ENCODE measurements at places on chromosomes 2 and 18.

GRCh38 chr2:111160758-111161157, 40.0 kb downstream of the BCL2L11 start:
- no peak for DNase-seq

DNA sequence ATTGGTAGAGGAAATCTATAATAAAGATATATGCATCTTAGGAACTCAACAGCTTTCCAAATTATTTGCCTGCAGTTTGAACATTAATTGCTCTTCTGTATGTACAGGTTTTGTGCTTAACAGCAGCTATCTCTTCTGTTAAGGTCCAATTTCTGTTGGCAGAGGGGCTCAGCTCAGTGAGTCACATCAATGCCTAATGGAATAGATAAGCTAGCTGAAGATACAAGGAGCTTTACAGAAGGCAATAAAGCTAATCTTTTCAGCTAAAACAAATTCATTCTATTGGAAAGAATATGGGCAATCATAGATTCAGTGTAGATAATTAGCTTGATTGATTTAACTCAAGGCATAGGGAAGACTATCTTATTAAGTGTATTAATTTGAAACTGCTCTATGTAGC, 58.4 kb upstream of the UNC80 start:
- no peak for DNase-seq

GRCh38 chr18:75211002-75211621, 515 bp downstream of the TSHZ1 start:
- DNase-seq, result no peak

DNA sequence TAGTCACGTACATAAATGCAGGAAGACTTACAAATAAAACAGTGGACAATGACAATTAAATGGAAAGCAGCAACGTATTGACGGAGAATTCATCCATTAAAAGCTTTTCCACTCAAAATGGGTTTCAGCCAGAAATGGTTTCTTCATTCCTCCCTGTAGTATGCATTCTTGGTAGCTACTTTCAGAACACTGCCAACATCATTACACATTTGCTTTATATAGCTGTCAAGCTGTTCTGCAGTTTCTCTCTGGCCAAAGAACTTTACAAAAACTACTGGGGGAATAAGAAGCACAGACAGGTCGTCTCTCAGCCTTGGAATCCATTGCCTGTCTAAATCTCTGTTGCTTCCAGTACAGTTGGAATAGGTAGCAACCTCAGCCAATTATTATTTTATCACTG, 84.1 kb upstream of the NCKAP5 start:
- DNase-seq, result no peak

GRCh38 chr18:22912835-22913234, 20.3 kb upstream of the RBBP8 start:
- DNase-seq, result no peak

DNA sequence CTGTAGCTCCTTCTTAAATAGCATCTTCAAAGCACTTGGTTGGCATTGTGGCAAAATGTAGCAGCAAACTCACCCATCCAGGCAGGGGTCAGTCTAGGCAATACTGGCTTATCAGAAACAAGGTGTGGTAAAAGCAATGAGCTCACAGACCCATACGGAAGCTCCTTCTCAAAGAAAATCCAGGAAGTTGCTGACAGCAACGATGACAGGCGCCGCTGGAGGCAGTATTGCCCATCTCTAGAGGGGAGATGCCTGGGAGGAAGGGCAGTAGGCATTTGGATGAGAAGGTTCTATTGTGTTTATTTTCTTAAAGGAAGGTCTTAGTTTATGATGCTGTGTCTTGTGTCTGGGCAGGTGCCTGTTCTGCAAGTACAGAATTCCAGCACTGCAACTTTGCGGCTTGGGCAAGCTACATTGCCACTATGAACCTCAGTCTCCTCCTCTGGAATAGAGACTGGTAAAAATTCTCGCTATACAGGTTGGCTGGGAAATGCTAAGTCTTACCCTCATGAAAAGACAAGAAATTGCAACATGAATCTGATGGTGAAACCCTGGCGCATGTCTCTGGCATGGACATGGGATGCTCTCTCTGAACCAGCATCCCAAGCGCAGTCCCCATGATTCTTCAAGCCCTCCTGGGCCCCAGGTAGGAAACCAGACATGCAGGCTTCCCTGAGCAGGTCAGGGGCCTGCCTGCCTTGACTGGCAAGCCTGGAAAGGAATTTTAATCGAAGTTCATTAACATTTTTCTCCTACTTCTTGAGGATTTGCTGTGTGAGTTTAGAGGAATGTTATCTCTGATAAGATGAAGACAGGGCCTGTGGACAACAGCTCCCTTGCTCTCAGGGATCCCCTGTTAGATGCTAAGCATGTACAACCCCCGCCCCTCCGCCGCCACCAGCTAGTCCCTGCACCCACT, 156.0 kb downstream of the TFCP2L1 start:
- DNase-seq, result no peak

- DNase-seq, result no peak
Observed at GRCh38 chr2:144648837-144649465, 129.0 kb upstream of the ZEB2 start.

DNA sequence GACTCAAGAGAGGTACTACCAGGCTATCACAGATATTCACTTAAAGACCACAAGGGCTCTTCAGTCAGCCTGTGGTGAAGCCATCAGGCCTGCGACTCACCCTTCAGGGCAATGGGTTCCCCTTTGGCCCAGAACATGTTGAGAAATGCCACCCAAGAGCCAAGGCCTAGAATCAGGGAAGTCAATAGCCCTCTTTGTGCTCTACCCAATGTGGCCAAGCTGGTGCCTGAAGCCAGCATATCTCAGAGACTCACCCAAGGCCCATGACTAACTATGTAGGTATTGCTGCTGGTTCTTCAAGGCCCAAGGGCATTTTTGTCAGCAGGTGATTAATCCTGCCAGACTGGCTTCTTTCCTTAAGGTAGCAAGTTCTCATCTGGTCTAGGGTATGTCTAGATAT, 338.9 kb upstream of the SETBP1 start:
- no peak for DNase-seq
